ENCODE measurements at places on chromosomes 4 and X. TPM values are rescaled to one million over a fixed set of nuclear protein-coding genes. Genes with fewer than 3 reads are reported as not detected.

CT45A3 gene
- not detected for total RNA-seq

NPY2R gene
- not detected for total RNA-seq

F8A1 gene
- total RNA-seq = 31.1 TPM

TLR8 gene
- total RNA-seq = 0.65 TPM

NONO gene
- total RNA-seq = 107 TPM

VCX3A gene
- not detected for total RNA-seq

MAGEA4 gene
- total RNA-seq = not detected

CASP3 gene
- total RNA-seq = 21.7 TPM

EFHC2 gene
- 4.3 TPM for total RNA-seq

ZC4H2 gene
- total RNA-seq = 4.8 TPM

SYAP1 gene
- 21.0 TPM for total RNA-seq

SMIM31 gene
- total RNA-seq = not detected

GPC4 gene
- total RNA-seq = 3.6 TPM

P2RY8 gene
- 1.5 TPM for total RNA-seq

TAF9B gene
- 19.6 TPM for total RNA-seq

MEPE gene
- total RNA-seq = not detected

PPBP gene
- total RNA-seq = 1.9 TPM

PNCK gene
- 7.6 TPM for total RNA-seq

ATOH1 gene
- total RNA-seq = not detected

CCNA2 gene
- 0.38 TPM for total RNA-seq

HPRT1 gene
- total RNA-seq = 24.9 TPM

ITM2A gene
- total RNA-seq = 57.8 TPM

TXLNG gene
- total RNA-seq = 6.8 TPM

GATB gene
- 75.1 TPM for total RNA-seq

MAGEB1 gene
- total RNA-seq = not detected

DDX60 gene
- total RNA-seq = 10.8 TPM

Measured in cardiac septum (tissue), 1 donor.